ENCODE measurements at places on chromosomes 16 and 17.

DNA sequence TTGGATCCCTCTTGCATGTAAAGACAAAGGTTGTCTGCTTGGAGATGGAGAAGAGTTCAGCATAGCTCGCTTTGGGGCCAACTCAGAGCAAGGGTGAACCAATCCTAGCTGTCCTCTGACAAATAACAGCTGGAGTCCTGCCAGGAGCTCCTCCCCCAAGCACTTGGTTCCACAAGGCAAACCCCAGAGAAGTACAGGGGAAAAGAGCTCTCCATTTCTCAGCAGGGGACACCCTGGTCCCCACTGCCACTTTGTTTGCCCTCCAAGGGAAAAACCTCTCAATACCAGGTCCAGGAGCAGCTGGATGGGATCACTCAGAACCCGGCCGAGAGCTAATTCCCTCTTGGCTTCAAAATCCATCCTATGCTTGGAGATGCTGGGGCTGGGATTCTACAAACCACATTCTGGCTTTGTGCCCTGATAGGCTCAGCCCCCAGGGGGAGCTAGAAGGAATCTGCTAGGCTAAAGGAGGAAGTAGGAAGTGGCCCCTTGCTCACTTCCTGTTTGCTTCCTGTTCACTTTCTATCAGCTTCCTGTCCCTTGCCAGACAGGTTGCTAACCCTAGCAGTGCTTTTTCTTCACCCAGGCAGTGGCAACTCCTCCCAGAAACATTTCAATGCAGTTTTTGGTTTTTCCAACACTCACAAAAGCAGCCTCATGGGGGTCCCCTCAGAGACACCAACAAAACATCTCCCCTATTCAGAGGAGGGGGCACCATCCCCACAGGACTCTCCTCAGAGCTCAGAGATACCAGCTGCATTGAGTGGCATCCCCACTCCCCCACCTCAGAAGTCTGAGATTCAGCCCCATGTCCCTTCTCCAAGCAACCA is 30.7 kb downstream of the CDRT4 start:
- DNase-seq = peak; percentile 34

DNA sequence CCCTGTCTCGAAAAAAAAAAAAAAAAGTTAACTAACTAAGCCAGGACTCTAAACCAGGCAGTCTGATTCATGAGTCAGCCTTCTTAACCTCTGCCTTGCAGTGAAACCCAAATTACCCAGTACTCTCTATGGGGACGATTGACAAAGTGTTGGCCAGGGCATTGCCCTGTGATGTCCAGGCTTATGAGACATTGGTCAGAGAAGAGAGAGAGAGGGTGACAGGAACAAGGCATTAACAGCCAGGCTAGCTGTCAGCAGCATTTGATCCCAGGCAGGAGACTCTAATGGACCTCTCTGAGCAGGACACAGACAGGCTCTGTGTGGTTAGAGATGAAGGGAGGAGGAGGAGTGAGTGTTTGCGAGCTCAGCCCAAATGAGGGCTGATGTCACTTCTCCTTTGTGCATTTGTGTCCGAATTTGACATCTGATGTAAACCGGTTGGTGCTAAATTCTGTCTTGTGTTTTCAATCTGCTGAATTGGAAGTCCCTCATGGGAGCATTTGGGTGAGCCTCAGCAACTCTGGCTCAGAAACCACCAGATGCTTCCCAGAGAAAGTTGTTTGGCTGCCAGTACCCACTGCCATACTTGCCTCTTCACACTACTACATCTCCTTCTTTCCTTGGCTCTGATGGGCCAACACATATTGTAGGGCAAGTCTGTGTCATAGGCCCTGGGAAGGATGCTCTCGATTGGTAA is 4.3 kb upstream of the MYL4 start:
- peak; percentile 10 for DNase-seq

DNA sequence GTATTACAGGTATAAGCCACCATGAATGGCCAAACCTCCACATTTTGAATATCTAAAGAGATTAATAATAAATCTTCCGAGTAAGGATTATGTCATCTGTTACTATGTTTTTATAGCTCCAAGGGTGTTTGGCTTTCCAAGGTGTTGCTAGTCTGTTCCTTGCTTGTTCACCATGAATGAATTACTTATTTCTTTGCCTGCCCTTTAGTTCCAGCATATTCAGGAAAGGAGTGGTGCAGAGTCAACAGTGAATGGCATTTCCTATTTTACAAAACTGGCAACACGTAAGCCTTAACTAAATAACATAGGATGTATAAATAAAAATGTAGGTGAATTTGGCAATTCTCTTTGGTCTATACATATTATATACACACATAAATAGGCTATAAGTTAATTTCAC is 70.3 kb downstream of the MYO1D start:
- no peak for DNase-seq

- no peak for DNase-seq
Observed at GRCh38 chr16:17360693-17361122, 110.1 kb downstream of the XYLT1 start.

- peak; percentile 37 for DNase-seq
Observed at GRCh38 chr16:4273858-4274311, 1.1 kb upstream of the TFAP4 start.
